ENCODE measurements at places on chromosomes 3 and 15.

- no peak for DNase-seq
Observed at GRCh38 chr15:32849769-32850668, 132.2 kb downstream of the GREM1 start.

GRCh38 chr15:63709365-63709764 lies 112.2 kb downstream of the FBXL22 start:
- no peak for DNase-seq

GRCh38 chr3:12891391-12891984 lies 50.1 kb upstream of the RPL32 start:
- no peak for DNase-seq

- DNase-seq: no peak
Observed at GRCh38 chr3:27310688-27311087, 58.5 kb downstream of the NEK10 start.

DNA sequence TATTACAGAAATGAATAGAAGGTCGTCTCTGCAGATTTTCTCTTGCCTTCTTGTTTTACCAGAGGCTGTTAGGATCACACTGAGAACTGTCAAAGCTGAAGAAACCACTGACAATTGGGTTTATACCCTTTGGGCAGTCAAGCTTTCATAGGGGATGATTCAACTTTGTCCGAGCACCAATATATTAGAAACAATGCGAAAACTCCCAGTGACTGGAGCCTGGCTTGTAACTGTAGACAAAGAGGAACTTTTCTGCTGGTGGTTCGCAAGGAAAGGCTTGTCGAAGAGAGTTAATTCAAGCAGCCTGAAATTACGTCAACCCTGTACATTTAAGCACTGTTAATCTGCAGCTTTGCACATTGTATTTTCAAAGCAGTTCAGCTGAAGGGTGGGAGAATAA lies 193.2 kb upstream of the ZNF385D start:
- no peak for DNase-seq

- no peak for DNase-seq
Observed at GRCh38 chr3:157294491-157294890, 134.5 kb upstream of the CCNL1 start.

GRCh38 chr3:142888481-142889211 lies at the start of gene PCOLCE2:
TSS of gene PCOLCE2 (minus strand) at chr3:142889083. CDS start at chr3:142888896, 187 bp downstream.
- no peak for DNase-seq

DNA sequence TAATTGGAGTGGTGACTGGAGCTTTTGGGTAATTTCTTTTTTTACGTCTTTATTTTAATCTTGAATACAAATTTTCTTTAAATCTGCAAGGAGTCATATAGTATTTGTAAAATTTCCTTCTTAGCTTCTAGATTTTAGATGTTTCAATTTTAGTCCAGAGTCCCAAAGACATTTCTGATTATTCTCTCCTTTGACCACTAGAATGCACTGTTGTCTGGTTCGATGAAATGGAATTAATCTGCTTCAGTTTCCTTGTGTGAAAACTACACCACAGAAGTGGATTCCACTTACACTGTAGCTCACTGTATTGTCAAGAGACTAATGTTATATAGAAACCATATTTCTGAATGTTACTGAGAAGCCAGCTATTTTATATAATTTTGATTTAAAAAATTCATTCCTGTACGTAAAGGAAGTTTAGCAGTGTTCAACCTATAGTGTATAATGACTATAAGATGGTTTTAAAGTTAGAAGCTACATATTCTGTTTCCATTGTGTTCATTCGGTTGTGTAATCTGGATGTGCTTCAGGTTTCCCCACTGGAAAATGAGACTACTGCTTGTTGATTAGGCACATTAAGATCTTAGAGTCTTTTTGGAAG lies 6.1 kb downstream of the GRAMD1C start:
- DNase-seq: peak; percentile 11

DNA sequence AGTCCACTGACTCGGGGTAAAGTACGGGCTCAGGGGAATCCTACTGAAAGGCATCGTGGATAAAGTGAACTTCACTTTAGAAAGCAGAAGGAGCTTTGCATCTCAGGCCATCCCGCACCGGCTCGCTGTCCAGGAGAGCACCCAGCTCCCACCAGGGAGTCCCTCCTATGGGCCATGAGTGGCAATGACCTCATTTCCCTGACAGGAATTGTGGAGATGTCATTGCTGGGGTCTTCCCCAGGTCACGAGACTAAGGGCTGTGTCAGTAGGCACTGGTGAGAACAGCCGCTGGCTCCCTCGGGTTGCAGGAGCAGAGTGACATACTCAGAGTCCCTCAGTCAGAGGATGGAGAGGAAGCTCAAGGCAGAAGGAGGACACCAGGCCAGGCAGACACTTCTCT lies 97.3 kb downstream of the XXYLT1 start:
- no peak for DNase-seq

DNA sequence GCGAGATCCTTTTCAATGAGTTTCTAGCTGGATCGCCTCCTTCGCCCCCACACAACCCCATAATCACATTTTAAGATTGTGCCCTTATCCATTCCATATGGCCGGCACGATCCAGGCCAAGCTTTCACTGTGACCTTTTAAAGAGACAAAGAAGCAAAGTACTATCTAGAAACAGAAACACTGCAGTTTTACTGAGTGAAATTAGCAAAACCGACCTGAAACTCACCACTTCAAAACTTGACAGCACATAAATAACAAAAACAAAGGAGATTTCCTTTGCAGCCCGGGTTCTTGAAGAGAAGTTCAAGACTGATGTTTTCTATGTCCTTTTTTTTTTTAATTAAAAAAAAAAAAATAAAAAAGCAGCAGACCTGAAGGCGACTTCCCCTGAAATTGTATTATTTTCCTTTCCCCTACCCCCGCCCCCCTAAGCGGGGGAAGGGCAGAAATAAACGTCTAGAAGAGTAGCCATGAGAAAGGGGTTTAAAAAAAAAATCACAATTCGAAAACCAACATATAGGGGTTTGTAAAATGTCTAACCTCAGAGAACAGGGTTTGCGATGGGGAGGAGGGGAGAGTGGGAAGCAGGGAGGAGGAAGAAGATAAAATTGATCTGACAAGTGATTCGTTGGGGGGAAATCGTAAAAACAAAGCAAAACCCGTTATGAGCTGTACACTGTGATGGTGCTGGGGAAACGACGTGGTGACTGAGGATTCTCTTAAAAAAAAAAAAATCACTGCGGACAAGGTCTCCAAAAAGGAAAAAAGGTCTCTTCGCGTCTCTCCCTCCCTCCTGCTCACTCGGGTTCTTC lies 1.5 kb downstream of the SATB1 start:
- peak; percentile 68 for DNase-seq
